ENCODE measurements at places on chromosomes 5 and 9.
A peak's percentile ranks its signal among the peaks of the same experiment; 100 is the strongest.

- DNase-seq: peak; percentile 10
Measured at GRCh38 chr5:170183816-170184687, 48.7 kb upstream of the C5orf58 start.

GRCh38 chr5:71883742-71884103, 164.6 kb downstream of the CARTPT start:
- no peak for DNase-seq

DNA sequence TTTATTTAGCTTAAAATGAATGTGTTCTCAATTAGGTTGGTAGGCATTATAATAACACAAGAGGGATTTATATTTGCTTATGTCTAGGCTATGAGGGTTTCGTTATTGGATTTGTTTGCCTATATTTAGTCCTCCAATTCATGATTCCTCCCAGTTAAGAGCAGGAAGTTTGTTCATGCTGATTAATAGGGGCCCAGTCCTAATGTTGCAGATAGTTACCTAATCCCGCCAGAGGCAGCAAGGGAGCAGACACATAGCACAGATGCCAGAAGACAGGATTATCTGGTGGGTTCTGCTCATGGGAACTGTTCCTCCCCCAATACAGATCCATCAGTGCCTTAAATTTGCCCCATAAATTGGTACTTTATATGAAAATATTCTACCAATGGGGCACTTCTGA, 100.8 kb upstream of the TLE4 start:
- no peak for DNase-seq

- DNase-seq: no peak
Measured at GRCh38 chr5:136382791-136383190, 17.4 kb upstream of the TRPC7 start.

DNA sequence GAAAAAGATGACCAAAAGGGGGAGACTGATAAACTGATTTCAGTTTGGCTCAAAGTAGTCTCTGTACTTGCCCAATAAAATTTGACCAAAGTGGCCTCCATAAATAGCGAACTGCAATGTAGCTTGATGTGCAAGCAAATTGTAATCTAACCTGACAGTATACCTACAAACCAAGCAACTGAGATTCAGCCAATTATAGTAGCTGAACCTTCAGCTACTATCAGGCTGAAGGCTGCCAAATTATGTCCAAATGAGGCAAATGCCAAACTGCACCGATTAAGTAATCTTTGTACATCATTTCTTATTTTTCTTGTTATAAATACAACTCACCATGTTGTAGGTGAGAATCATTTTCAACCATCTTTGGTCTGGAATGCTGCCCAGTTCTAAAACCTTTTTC, 390.6 kb downstream of the CDH9 start:
- no peak for DNase-seq

GRCh38 chr5:122376250-122376649, 64.2 kb downstream of the SNCAIP start:
- no peak for DNase-seq

DNA sequence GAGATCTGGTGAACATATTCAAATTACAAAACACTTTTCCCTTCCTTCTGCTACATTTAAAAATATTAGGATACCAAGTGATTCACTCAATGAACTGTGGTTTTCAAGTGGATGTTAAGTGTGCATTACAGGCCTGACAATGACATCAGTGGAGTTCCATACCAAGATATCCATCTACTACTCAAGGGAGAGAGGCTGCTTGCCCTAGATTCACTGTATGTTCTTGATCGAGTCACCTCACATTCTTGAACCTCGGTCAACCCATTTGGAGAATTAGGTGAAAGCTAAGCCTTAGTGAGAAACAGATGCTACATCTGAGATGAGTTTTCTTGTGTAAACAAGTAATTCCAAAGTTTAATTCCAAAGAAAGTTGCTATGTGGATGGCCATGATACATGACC, 142.2 kb downstream of the FGF10 start:
- no peak for DNase-seq

- no peak for DNase-seq
Measured at GRCh38 chr9:25994605-25995004, 316.4 kb upstream of the TUSC1 start.

DNA sequence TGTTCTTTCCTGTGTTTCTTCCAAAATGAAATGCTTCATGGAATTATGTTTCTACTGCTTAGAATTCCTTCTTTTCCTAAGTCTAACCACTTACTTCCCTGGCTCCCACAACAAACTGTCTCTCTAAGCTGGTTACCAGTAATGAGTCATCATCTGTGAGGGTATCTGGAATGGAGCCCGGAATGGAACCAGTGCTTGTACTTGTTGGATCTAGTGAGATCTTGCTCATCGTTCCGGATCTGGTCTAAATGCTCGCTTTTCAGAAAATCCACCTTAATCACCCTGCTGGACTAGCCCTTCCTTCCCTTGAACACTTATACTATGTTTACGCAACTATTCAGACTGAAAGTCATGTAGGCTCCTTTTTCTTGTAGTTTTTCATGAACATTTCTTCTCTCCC, 184.8 kb downstream of the PBX3 start:
- no peak for DNase-seq

GRCh38 chr9:111298111-111298510, 31.9 kb downstream of the OR2K2 start:
- DNase-seq: no peak

DNA sequence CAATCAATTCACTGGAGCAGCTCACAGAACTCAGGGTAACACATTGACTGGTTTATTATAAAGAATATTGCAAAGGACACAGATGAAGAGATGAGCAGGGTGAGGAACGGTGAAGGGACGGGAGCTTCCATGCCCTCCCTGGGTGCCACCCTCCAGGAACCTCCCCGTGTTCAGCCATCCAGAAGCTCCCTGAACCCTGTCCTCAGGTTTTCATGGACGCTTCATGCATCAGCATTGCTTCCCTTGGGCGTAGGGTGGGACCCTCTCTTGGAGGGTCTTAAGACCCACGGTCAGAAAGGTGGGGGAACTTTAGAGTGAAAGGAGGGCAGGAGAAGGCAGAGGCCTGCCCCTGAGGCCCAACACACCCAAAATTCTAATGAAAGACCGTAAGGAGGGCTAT, 12.8 kb downstream of the LAMC3 start:
- no peak for DNase-seq

GRCh38 chr9:107698779-107699178, 209.2 kb upstream of the KLF4 start:
- DNase-seq: no peak

GRCh38 chr5:160453751-160454150, 32.1 kb downstream of the PTTG1 start:
- DNase-seq: no peak

DNA sequence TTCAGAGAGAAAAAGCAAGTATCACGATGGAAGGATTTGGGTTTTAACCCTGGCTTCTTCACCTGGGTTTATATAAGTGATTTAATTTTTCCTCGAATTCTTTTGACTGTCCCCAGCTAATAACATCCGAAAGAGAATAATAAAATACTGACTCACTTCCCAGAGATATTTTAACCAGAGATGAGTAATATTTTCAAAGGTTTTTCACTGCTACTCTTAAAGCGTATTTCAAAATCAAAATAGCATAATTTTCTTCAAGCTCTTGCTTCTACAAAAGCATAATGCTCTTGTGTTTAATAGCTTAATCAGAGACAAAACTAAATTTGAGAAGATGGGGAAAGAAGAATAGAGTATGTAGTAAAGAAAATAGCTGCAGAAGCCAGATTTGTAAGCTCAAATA, 215.2 kb upstream of the PTGER4 start:
- DNase-seq: no peak

- DNase-seq: no peak
Measured at GRCh38 chr5:55391707-55392106, 83.9 kb downstream of the MTREX start.

DNA sequence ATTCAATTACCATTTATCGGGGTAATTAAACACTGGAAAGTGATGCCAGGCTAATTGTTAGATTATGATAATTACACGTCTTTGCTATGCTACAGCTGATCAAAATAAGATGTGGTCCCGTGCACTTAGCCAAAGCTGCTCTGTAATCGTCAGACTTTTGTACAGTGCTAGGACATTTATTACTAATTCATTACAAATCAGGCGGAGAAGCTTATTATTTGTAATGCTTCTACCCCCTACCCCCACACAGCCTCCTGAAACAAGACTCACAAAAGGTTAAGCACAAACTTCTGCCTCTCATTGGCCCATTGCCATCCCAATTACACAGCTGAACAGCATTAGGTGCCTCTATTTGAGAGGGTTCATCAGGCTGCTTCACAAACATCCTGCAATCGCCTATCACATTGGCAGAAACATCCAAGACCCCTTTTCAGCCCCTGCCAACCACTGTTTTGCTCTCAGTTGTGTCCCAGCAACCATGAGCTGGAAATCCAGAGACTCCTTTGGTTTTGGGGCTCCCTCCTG, 232.7 kb downstream of the EFNA5 start:
- DNase-seq: no peak

DNA sequence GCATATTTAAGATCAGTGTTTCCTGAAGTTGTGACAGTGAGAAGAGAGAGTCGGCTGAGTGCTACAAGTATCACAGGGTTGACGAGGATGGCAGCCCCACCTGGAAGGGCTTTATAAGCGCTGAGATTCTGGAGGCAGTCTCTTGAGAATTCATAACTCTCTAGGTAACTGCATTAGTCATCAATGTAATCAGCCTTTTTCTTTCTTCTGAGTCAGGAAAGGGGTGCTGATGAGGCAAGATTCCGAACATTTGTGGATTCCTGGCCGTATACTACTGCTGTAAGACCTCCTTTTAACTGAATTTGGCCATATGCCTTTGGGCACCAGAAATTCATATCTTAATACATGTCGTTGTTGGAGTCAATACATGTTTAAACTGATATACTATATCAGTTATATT, 6.6 kb upstream of the RNF20 start:
- DNase-seq: no peak

GRCh38 chr5:35182486-35182885, 47.8 kb downstream of the PRLR start:
- DNase-seq: no peak

Measured in activated CD4-positive, alpha-beta T cell treated with anti-CD3 and anti-CD28 coated beads for 1 hour (primary cell).